ENCODE measurements at places on chromosomes 1 and 21.

GRCh38 chr21:44887807-44888580 lies 14.5 kb upstream of the PTTG1IP start:
- DNase-seq = no peak

DNA sequence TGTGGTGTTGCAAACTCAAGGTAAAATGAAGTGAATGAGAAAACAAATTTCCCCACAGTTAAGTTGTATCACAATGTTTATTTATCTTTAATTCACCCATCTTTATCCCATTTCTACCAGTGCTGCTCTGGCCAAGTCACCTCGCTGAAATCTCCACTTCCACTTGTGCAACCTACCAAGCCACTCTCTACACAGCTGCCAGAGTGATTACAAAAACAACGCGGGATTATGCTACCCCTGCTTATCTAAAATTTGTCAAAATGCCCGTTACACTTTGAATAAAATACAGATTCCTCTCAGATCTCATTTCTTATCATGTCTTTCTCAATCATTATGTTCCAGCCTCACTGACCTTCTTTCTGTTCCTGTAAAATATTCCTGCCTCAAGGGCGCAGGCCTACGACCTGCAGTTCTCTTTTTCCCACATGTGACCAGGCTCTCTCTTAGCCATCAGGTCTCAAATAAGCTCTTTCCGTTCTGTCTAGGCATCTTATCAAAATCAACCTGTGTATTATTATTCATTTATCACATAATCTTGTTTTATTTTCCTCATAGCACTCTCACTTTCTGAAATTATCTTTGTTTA lies 95.6 kb downstream of the NTMT2 start:
- no peak for DNase-seq

DNA sequence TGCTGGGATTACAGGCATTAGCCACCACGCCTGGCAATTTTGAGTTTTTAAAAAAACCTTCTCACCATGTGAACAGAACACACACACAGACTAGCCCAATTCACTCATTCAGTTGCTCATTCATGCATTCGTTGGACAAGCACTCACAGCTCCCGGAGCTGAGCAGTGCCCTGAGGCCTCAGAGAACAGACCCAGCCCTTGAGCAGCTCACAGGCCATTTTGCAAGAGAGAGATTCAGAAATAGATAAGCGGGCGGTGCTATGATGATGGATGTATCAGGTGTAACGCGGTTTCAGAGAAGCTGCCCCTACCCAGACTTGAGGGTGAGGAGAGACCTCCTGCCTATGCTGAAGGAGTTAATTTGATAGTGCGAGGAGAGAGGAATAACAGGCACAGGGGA lies 18.6 kb downstream of the PTAFR start:
- no peak for DNase-seq

GRCh38 chr1:64010316-64010715 lies 193.1 kb upstream of the UBE2U start:
- DNase-seq = no peak

GRCh38 chr1:165533254-165533653 lies 10.5 kb upstream of the LRRC52 start:
- no peak for DNase-seq

DNA sequence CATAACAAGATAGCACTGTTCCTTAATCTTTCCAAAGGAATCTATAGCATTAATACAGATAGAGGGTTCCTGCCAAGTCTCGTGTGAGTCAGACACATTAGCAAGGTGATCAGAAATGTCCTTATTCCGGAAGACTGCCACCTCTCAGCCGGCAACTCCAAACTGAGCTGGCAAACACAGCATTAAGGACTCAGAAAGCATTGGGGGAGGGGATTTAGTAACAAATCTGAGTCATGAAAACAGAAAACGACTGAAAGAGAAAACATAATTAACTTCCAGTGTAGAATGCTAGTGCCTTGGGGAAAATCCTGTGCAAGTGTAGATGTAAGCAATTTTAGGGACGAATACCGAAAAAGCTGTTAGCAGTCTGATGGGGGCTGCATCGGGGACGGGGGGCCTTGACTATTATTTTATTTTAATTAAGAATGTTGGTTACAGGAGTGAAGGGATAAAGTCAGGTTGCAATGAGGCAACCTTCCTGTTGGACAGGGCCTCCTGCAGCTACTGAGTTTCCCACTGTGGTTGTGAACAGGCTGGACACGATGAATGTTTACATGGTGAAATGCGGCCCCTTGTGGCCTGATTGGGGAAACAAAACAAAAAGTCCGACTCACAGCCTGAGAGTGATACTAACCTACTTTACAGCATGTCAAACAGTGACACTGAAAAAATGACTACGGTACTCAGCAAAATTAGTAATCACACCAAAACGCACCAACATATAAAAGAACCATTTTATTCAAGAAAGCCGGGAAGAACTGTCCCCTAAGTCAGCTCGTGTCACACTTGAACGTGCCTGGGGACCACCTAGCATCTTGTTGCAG lies 20.7 kb downstream of the MIS18A start:
- peak; percentile 10 for DNase-seq

DNA sequence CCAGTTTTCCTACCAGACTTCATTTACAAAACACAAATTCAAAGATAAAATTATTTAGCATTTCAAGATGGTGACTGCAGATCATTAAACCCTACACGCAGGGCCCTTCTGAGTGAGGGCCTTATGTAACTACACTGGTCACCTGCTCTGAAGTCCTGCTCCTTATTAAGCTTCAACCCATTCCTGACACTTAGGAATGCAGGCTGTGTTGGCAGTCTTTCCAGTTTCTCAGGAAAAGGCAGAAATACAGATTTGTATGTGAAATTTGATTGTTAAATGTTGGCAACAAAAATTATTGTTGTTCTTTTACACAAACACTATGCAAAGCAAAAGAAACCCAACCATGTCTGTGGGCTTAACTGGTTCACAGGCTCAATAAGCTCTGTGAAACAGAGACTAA lies 25.8 kb upstream of the BCAS2 start:
- DNase-seq = no peak

DNA sequence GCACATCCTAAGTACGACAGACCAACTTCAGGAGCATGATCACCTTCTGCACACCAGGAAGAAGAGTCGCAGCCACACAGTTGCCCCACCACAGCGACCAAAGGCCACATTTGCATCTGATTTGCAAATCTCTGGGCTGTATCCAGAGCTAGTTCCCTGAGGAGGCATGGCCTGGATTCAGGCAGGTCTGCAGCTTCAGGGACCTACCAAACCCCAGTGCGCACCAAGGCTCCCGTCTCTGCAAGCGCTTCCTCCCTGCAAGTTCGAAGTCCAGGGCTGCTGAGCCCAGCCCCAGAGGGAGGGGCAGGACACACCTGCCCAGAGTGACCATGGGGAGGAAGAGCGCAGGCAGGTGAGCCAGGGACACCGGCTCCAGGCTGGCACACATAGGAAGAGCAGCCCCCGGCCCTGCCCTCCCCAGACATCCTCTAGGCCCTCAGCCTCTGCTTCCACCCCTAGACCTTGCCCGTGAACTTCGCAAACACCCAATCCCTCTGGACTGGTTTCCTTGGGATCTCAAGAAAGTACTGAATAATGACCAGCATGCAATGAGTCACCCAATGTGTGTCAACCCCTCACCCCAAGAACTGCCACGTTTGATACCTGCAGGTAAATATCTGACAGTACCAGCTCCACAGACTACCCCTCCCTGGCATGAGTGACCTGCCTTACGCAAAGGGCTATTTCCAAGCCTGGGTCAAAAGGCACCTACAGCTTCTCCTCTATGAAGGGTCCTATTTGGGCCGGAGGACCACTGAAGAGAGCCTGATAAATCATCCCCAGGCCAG lies 36.8 kb downstream of the CASZ1 start:
- no peak for DNase-seq

GRCh38 chr1:21521717-21522060 lies 12.5 kb downstream of the ALPL start:
- DNase-seq = no peak

DNA sequence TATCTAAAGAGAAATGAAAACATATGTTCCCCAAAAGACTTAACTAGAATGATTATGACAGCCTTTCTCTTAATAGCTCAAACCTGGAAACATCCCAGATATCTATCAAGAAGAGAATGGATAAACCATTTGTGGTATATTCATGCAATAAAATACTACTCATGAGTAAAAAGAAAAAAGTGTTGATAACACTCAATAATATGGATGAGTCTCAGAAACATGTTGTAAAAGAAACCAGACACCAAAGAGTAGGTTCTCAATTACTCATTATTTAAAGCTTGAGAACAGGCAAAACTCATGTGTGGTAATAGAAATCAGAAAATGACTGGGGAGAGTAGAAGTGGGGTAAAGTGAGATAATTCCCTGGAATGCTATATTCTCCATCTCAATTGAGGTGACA lies 154.1 kb downstream of the PHTF1 start:
- DNase-seq = no peak

DNA sequence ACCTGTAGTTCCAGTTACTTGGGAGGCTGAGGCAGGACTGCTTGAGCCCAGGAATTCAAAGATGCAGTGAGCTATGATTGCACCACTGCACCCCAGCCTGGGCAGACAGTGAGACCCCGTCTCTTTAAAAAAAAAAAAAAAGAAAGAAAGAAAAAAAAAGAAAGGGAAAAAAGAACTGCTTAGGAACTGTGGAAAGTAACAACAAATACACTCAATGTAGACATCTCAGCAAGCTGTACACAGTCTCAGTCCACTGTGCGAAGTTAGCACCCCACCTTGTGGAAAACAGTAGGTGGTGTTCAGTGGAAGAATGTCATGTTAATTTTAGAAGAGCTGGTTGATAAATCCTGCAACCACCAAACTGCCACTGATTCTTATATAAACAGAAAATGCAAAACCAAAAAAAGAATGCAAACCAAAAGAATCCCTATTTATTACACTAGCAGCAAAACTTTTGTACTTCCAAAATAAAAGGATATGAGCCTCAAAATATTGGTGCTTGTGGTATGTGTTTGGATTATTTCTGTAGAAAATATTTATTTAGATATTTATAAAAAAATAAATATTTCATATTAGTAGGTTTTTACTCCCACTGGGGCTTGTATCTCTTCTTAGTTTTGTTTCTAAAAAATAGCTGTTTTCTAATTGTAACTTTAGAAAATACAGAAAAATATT lies 31.1 kb downstream of the ALG14 start:
- peak; percentile 23 for DNase-seq

DNA sequence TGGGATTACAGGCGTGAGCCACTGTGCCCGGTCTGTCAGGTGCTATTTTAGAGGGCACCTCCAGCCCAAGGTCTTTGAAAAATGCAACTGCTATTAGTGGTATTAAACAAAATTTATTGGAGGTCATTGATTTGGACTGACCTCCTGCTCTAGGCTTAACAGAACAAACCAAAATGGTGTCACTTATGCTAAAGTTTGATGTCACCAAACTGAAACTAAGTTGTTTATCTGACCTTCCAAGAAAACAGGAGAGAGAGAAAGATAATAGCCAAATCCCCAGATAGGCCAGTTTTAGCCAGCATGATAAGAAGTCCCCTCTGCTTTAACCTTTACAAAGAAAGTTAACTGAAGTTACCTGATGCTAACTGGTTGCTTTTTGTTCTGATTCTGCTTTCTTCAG lies 8.1 kb upstream of the INAVA start:
- DNase-seq = no peak

DNA sequence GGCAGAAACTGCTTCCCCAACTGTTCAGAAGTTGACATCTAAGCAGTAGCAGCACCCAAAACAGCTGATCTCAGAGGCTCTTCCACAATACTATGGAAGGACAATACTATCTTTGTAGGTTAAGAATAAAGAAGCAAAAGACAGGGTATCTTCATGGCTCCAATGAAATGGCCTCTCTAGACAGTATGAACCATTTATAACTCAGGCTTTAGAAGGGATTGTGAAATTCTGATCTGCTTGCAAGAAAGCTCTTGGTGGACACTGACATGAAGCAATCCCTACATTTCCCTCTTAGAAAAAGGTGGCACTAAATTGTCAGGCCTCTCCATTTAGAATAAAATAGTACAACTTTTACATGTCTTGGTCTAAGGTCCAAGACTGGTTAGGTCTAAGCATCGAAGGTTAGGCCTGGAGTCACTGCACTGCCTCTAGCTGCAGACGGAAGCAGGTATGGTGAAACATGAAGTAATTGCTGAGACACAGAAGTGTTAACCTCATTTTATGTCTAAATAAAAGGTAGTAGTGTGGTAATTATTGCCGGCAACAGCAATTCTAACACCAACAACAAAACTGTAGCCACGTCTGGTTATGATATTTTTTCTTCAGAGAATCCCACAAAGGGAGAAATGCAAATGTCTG lies 50.6 kb upstream of the HP1BP3 start:
- DNase-seq = peak; percentile 10

GRCh38 chr21:46211376-46211775 lies 17.2 kb downstream of the LSS start:
- no peak for DNase-seq

- no peak for DNase-seq
Measured at GRCh38 chr1:166064313-166064926, 102.4 kb downstream of the FAM78B start.

DNA sequence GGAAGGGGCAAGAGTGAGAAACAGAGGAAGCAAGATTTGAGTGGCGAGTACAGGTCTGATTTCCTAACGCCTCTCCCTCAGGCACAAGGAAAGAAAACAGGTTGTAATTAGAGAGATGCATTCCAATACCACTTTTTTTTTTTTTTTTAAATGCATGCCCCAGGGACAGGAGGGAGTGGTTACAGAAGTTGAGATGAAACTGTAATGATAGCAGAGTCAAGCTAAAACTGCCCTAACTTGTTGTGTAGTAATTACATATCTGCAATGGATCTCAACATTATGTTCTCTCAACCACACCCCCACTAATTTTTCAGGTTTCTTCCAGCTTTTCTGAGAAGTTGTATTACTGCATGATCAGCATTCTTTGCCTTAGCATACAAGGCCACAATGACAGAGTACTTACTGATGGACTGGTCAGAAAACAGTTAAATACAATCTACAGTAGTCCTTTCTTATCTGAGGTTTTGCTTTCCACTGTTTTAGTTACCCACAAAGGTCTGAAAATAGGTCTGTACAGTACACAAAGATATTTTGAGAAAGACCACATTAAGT lies 5.5 kb downstream of the ETV3 start:
- DNase-seq = no peak

DNA sequence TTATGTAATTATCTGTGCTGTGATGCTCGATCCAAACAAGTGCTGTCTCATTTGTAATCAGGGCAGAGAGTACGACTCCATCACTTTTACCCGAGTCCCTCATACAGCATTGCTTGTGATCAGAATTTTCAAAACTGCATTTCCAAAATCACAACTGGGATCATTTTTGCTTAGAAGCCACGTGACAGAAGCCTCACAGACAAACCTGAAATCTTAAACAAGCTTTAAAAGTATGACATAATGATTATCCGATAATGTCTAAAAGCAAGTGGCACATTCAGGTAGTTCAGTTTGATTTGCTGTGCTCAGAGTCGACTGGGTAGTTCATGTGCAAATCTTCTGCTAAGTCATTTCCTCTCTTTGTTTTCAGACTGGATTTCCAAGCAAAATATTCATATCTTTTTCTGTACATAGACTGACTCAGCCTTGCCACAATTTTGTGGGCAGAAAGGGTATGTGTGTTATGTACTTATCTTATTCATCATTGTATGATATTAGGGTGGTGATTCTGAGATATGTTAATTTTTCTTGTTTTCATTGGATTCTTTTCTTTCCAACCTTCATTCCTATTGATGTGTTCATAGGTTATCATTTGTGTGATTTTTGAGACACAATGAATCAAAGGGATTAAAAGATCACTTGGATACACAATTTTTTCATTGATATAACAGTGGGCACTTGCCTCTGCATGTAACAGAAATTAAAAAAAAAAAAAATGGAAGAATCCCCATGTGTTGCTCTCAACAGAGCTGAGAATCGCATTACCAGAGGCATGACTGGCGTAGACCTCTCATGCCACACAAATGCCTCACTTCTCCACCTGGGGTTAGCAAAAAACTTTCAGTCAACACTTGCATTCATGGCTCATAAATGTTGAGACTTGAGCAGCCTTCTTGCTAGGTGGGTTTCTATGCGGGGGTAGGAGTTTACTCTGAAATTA lies 355.7 kb downstream of the LTN1 start:
- no peak for DNase-seq

Measured in GF-D8 (cell line).